ENCODE measurements at places on chromosomes 6 and 20.
A peak's percentile ranks its signal among the peaks of the same experiment; 100 is the strongest.

GRCh38 chr6:69866351-69866769, at the start of gene COL19A1:
Gene COL19A1 (plus strand): TSS chr6:69866556. CDS start chr6:69879568, 13,012 bp downstream.
- DNase-seq = no peak

DNA sequence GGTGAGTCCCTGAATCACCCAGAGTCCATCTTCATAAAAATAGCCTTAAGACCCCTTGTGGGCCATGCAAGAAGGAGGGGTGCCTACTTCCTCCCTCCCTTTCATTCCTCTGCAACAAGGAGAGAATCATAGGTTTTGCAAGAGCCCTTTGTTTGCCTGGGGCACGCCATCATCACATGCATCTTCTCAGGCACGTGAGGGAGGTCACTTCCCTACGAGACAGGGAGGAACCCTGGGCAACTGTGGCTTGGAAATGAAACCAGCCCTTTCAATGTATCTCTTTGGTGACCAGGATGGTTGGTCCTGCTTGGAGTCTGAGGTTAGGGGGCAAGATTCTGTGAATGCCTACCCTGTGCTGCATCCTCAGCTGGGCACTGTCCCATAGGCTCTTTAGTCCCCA, 194.8 kb downstream of the MAFB start:
- no peak for DNase-seq

- no peak for DNase-seq
These were observed 121.2 kb downstream of the GFRAL start for GRCh38 chr6:55448451-55448850.

GRCh38 chr6:144661116-144661806, 376.1 kb downstream of the UTRN start:
- no peak for DNase-seq

DNA sequence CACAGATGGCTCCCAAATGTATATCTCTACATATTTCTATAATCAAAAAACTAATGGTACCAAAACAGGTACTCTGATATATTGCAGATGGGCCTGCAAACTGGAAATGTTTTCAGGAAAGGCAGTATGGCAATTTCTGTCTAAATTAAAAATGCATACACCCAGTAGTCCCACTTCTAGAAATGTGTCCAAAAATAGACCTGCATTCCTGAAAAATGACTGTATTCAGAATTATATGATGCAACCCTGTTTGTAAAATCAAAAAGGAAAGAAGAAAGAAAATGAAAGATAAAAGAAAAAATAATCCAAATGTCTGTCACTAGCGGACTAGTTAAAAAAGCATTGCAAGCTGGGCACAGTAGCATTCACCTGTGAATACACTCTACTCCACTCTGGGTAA, 12.9 kb upstream of the MICB start:
- DNase-seq = no peak

GRCh38 chr6:137867685-137868509, 838 bp downstream of the TNFAIP3 start:
- peak; percentile 50 for DNase-seq

DNA sequence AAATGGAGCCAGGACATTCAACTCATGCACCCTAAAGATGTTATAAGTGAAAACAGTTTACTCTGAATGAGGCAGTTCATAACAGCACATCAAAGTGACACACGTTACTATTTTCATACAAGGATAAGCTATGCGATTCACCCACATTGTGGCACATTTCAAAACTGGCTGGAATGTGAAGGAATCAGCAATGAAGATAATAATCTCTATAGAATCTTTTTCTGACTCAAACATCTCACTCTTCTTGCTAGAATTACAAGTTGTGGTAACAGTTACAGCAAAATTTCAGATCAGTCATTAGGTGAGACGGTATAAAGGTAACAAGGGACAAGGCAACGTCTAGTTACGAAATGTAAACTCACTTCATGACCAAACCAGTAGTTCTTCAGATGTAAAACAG, 17.5 kb downstream of the TMEM244 start:
- DNase-seq = no peak

DNA sequence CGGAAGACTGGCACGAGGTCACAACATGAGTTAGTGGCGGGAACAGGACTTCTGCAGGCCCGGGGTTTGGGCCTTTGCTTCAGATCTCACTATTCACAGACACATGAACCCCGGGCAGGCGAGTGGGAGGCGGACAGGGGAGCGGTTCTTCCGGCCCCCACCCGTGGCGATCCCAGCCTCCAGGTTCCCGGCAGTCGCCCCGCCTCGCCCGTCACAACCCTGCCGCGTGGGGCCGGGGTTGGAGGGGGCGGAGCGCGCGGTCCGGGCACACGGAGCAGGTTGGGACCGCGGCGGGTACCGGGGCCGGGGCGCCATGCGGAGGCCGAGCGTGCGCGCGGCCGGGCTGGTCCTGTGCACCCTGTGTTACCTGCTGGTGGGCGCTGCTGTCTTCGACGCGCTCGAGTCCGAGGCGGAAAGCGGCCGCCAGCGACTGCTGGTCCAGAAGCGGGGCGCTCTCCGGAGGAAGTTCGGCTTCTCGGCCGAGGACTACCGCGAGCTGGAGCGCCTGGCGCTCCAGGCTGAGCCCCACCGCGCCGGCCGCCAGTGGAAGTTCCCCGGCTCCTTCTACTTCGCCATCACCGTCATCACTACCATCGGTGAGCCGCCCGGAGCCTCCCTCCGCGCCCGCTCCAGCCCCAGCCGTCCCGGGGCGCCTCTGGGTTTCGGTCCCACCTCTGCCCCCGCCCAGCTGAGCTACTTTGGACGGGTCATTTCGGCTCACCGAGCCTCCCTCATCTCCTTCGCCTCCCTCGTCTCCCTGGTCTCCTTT, at the start of gene KCNK15:
TSS of gene KCNK15 (plus strand) at position 268 of the 769 bp plus-strand sequence. CDS start at position 314, 46 bp downstream.
- DNase-seq = no peak

DNA sequence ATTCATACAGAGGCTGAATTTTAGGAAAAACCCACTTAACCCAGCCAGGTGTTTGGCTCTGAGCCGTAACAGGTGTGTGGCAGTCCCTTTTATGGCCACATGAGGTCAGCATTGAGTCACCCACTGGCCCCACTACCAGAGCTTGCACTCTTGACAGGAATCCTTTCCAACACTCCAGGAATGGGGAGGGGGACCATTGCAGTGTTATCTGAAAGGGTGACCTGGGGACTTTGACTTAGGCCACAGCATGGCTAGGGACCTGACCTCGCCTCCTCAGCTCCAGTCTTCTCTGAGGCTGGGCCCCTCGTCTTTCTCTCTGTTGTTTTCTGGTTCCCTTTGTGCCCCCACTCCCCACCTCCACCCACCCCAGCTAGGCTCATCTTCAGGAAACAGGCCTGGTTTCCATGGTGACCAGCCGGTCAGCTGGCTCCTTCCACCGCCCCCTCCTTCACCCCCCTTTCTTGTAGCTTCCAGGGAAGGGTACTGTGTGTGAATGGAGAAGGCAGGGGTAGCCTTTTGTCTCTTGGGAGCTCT, 2.1 kb upstream of the TMEM151B start:
- DNase-seq = peak; percentile 49

- no peak for DNase-seq
These were observed 44.7 kb upstream of the MICB start for GRCh38 chr6:31453259-31453658.

DNA sequence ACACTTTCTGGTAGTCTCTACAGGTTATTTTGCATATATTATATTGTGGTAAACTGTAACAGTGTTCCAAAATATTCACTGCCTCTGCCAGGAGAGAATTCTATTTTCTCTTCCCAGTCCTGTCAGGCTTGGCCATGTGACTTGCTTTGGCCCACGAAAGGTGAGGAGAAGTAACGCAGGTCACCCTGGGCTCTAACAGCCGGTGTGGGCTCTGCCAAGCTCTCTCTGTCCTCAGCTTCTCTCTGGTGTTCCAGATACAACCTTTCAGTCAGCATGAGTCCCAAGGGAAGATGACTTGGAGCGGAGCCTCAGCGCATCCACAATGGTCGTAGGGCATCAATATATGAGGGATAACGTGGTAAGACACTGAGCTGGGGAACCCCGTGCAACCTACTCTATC, 113.0 kb upstream of the RREB1 start:
- DNase-seq = no peak

GRCh38 chr6:47519279-47519678, 41.7 kb downstream of the CD2AP start:
- DNase-seq = no peak

DNA sequence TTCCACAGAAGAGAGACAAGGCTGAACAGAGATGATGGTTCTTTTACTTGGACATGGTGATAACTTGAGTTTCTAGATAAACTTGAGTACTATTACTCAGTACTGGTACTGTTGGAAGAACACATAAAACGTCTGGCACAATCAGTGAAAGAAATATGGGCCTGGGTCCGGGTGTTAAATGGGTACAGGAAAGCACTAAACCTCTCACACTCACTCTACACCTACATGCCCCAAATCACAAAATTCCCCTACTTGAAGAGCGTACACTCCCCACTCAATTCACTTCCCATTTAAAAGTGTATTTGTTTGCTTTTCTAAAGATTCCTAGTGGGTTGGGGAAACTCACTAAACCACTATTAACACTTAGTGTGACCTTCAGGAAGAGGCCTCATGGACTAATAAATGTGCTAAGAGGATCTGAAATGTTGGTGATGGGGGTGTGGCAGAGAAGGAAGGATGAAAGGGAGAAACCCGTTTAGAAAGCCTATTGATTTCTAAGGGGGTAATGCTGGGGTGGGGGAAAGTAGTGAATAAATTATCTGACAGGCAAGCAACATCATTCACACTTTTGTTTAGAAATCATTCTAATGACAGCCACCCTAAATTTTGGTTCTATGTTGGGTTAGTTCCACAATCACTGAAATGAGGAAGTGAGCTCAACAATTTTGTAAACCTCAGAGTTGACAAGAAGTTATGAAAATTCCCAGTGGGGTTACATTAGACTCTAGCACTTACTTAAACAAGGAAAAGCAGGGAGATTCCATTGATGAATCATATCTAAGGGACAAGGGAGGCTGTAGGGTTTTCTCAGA, 222.6 kb upstream of the MARCKS start:
- no peak for DNase-seq

GRCh38 chr6:158518191-158519127, 41.4 kb upstream of the TMEM181 start:
- DNase-seq = peak; percentile 32

DNA sequence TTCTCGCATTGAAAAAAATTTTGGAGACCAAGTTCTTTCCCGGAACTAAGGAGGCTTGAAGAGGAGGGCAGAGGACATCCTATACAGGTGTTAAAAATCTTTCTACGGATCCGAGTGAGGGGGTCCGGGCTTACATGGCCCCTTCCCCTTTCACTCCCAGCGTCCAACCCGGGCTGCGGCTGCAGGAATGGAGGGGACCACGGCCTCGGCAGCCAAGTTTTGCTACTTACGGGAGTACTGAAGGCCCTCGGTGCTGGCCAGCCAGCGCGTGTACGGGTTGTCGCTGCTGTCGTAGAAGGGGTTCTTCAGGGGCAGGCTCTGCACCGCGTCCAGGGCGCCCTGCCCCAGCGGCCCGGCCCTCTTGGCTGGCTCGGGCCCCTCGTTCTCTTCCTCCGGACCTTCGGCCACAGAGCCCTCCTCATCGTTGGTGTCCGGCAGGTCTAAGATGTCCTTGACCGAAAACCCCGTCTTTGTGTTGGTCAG, 642 bp downstream of the NKX2-2 start:
- no peak for DNase-seq
